ENCODE measurements at places on chromosomes 5 and 9.

GRCh38 chr9:98724810-98725530 lies 16.2 kb upstream of the GABBR2 start:
- no peak for DNase-seq

GRCh38 chr5:38497946-38498345 lies 58.5 kb downstream of the LIFR start:
- no peak for DNase-seq

GRCh38 chr9:138061631-138062030 lies 184.0 kb downstream of the CACNA1B start:
- no peak for DNase-seq

DNA sequence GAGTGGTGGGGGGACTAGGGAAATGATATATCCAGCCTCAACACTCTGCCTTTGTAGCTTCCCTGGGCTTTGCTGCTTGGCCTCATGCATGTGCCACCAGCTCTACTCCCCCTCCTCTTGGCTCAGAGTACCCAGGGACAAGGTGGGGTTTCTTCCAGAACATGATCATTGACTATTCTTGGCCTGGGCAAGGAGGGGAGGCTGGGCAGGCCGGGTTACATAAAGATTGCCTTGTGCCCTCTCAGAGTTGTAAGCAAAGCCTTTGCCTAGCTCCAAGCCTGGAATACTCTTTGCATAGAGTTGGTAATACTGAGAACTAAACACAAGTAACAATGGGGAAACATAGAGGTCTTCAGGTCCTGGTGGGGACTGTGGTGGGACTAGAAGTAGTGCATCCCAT lies 11.9 kb downstream of the ADRB2 start:
- DNase-seq: no peak

GRCh38 chr5:140162781-140163180 lies 12.2 kb upstream of the CYSTM1 start:
- DNase-seq: no peak

DNA sequence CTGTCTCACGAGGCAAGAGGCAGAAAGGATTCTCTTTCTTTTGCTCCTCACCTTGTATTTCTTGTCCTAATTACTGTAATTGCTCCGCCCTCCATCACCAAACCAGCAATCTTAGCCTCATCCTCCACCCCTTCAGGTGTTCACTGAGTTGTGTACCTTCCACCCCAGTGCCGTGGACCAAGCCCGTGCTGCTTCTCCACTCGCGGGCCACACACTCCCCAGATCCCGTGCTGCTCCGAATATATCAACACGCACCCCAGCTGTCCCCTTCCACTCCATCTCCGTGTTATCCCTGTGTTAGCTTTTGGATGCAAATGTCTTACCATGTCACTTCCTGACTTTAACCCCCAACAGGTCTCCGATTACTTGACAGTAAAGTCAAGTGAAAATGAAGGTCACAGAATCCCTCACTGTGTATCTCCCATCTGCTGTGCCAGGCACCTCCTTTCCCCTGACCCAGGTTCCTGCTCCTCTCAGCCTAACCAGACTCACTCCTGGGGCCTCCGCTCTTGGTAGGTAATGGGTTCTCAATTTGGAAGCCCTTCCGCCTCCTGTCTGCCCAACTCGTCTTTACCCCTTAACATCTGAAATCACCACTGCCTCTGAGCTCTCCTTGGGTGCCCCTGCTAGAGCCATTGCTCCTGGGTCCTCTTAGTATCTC lies 320.2 kb downstream of the MED10 start:
- no peak for DNase-seq

DNA sequence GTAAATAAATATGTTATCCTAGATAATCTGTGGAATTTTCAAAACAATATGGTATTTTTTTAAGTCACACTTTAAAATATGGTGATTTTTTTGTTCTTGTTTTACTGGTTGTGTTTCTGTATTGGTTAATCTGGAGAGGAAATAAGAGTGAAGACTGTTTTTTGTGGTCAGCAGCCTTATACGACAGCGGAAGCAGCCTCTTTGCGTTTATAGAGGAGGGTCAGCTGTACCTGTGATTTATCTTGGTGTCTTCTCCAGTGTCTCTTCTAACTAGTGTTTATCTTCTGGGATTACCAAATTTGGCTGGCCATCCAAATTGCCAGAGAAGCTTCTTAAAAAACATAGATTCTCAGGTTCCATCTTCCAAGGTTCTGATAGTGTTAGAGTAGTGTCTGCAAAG lies 58.7 kb downstream of the ICE1 start:
- DNase-seq: peak; percentile 65

GRCh38 chr9:23850242-23850689 lies 24.2 kb upstream of the ELAVL2 start:
- no peak for DNase-seq

DNA sequence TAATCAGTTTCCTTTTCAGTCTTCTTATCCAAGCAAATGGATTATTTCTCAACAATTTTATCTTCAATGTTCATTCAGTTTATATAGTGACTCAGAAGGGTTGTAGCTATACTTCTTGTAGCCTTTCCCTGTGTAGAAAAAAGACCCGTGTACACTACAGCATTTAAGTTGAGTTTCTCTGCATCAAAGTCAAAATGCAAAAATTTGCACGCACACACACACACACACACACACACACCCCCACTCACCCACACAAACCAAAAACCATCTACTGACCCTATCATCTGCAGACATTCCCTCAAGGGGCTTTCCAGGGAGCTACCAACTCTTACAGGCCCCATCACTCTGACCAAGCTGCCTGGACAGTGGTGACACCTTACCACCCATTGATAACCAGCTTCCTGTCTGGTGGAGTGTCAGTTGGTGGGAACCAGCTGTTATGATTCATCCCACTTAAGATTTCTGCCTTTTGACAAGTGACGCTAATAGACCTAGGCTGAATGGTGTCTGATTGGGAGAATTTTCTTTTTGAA lies 12.2 kb upstream of the ELL2 start:
- DNase-seq: peak; percentile 8

DNA sequence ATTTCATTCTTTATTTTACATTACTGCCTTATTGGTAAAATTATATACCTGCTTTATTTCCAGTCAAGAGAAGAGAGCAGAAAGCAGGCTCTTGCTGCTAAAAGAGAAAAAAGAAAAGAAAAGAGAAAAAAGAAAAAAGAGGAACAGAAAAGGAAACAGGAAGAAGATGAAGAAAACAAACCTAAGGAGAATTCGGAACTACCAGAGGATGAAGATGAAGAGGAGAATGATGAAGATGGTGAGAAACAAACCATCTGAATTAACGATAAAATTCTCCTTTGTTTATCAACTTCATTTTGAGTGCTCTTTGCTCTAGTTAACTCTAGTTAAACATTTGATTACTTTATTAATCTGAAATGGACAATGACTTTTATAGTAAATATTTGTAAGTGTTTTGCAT lies 23.5 kb upstream of the EIF4EBP3 start:
- DNase-seq: no peak

- no peak for DNase-seq
Observed at GRCh38 chr5:151014680-151015343, 5.6 kb upstream of the GPX3 start.

DNA sequence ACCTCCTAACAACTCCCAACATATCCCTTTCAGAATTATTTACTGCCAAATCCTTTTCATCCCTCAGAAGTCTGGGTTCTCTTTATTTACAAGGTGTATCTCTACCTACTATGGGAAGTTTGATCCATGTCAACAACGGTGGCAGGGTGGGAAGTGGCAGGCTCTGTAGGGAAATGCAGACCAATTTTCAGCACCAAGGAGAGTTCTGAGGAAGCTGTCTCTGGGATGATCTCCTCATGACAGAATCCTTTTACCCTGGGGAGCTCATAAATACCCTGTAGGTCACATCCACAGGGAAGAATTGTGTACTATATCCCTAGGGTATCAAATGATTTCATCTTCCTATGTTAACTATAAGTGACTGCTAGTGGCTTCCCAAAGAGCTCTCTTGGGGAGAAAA lies 107.8 kb upstream of the NEK6 start:
- DNase-seq: no peak

- DNase-seq: no peak
Observed at GRCh38 chr9:137310189-137311052, 8.3 kb upstream of the NRARP start.

DNA sequence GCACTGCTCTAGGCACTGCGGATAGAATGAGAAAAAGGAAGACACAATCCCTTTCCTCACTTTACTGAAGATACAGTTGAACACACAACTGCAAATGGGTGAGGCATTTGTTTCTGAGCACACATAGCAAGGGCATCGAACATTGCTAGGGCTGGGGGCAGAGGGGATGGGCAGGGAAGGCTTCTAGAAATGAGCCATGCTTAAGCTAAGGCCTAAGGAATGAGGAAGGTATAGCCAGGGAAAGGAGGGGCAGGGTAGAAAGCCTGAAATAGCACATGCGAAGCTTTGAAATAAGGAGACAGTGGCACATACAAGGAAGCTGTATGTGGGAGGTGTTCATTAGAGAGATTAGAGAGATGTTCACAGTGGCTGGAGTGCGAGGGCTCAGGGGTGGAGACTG lies 92.7 kb downstream of the KIF4B start:
- DNase-seq: no peak

- DNase-seq: no peak
Observed at GRCh38 chr5:34485768-34486030, 170.4 kb upstream of the RAI14 start.

DNA sequence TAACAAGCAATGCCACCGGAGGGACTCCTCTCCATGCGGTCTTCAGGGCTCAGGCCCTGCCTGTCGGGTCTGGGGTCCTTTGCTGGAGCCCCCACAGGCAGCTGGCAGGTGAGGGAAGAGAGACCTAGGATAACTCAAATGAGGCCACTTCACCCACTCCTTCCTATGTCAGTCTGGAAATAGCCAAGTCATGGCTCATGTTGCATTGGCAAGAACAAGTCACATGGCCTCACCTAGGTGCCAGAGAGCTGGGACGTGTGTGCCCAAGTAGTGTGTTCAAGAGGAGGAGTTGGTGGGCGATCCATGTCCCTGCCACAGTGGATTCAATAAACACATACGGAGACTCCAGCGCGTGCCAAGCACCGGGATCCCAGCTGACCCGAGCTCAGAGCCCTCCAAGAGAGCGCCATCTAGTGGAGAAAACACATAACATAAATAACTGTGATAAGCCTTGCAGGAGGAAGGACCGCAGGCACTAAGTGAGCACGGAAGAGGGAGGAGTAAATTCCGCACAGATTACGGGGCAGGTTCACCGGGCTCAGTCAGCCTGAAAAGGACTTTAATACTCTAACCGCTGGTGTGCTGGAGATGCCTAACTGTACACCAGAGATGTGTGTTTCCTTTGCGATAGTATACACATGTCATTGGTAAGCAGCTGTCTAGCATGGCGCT lies 580.8 kb downstream of the CCDC171 start:
- no peak for DNase-seq

GRCh38 chr5:168578538-168579487 lies at the start of gene PANK3:
Gene PANK3, minus strand, starts transcription at chr5:168579368. Its CDS starts 85 bp downstream, at chr5:168579283.
- DNase-seq: no peak

DNA sequence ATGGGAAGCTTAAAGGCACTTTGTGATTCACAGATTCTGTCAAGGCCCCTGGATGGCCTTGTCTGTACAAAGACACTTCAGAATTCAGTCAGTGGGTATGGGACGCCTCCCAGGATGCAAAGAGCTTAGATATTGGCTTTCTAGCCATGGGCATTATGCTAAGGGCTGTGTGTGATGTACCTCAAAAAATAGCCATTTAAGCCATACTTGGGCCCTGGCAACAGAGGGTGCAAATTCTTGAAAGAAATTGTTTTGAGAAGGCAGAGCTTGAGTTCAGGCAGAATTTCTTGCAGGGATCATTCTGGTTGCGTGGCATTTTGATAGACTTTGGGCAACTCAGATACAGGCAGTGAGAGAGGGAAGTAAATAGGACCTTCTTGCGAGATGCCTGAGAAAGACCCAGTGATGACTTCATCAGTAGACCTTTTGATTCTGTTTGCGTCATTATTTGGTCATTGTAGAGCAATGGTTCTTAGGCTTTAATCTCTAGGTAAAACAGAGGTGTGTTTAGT lies 3.9 kb downstream of the CYFIP2 start:
- no peak for DNase-seq

DNA sequence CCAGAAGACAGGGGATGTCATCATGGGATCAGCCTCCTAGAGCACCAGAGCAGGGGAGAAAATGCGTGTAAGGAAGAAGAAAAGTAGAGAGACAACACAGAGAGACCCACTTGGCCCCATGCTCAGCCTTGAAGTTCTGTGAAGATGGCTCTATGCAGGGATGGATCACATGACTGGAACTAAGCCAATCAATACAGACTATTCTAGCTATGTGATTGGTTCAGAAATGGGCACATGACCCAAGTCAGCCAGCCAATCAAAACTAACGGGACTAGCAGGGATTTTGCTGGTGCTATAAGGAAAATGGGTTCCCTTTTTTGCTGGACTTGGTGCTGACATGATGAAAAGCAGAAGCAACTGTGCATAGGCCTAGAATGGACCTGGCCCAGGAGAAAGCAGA lies 173.0 kb upstream of the TBC1D2 start:
- DNase-seq: no peak

DNA sequence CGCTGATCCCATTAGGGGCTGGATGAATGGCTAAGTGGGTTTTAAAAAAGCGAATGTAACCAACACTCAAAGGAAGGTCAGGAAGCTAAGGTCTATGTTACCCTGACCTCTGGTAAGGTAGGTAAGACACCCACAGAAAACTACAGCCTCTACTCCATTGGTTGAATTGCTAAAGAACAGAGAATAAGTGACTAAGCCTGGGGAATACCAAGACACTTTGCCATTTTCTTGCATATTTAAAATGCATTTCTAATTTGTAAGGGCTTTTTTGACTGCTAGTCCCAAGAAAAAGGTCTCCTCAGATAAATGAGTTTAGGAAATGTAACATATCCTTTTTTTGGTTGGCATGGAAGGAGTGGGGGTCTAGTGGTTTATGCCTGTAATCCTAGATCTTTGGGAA lies 368.7 kb downstream of the BNC2 start:
- no peak for DNase-seq

DNA sequence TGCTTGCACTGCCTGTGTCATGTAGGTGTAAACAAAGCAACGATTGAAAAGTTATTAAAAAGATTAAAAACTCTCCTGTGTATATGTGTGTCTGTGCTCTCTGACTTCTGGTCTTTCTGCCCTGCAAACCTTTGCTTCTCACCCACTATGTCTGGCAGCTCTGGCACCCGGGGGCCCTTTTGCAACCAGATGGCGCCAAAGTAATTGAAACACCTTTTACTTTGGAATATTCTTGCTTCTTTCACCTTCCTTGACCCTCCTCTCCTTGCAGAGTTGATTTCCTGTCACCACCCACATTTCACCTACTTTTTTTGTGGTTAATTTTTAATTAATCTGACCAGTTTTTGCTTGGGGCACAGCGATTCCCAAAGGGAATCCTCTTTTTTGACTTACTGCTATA lies 275.5 kb downstream of the ARHGEF28 start:
- DNase-seq: no peak

GRCh38 chr9:78575081-78575480 lies 278.2 kb downstream of the PSAT1 start:
- DNase-seq: no peak

- no peak for DNase-seq
Observed at GRCh38 chr9:118148990-118149389, 444.8 kb downstream of the TLR4 start.

GRCh38 chr5:58849921-58850667 lies 267.2 kb downstream of the RAB3C start:
- DNase-seq: no peak

- DNase-seq: peak; percentile 58
Observed at GRCh38 chr5:139636207-139636792, 11.8 kb upstream of the CXXC5 start.

Data from CD8-positive, alpha-beta T cell (primary cell).